CD4-positive, alpha-beta T cell treated with Interleukin-21 for 1 hour (primary cell): ENCODE measurements at places on chromosomes 12 and 14.

GRCh38 chr14:93430315-93431035 is at the start of gene UNC79:
UNC79 (plus strand) TSS chr14:93430939; CDS start chr14:93431030, 91 bp downstream.
- DNase-seq, result no peak

DNA sequence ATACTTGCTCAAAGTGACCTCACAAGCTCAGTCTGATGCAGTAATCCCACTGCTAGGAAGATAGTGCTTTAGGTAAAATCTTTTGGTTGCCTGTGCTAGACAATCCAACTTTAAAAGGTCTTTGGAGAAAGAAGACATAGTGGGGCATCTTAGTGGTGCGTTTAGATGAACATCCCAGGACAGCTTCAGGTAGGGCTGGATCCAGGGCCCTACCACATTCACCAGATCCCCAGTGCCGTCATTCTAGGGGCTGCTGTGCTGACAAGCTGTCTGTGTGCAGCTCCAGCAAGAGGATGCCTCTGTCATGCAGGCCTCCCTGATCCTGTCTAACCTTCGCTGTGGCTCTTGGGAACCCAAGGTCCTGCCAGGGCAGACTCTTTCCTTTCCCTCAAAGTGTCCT is 100.7 kb upstream of the EIF5 start:
- DNase-seq, result no peak

DNA sequence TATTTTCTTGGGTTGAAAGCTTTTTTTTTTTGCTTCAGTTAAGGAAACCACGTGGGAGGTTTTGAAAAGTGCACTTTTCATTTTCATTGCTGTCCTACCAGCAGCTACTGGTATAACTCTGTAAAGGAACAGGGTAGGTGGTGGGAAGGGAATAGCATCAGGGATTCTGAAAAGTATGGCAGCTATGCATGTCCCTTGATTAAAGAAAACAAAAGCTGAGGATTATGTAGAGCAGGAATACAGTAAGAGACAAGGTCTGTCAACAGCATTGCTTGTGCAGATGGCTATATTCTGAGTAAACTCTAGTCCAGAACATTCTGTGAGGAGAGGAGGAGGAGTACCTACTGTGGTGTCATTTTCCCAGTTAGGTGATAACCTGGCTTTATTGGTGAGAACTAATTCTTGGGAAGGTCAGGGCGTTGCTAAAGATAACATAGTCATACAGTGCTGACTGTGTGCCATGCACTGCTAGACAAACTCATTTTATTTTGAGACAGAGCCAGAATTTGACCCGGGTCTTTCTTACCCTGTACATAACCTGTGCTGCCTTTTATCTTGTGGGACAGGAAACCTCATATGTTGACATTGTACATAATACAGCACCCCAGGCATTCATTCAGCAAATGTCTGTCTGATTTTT is 80.3 kb upstream of the TRAF3 start:
- DNase-seq, result no peak

DNA sequence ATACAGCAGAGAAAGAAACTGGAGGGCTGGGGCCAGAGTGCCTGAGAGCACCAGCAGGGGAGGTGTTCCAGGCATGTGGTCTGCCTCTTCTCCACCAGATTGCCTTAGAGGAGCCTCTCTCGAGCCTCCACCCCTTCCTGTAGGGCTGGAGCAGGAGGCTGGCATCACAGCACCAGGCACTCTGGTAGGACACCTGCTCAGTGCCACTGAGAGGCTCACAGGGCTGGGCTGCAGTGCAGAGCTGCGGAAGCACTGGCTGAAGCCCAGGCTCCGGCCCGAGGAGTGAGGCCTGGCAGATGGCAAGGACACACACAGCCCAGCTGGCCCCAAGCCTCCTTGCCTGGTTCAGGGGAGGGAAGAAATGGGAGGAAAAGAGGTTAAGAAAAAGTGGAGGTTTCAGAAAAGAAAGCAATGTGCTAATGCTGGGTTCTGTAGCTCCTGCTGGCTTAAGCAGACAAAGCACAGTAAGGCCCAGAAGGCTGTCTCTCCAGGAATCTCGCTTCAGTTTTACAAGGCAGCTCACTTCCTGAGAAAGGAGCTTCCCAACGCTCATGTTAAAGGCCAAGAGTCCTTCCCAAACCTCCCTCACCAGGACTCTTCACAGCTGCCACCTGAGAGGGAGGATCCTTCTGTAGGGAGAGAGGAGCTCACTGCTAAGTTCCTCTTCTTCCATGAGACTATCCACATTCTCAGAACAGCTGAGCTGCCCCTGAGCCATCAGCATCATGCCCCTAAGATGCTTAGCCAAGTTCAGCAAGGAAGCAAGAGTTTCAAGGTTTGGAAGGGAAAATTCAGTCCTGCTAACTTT is 23.8 kb downstream of the SPTB start:
- no peak for DNase-seq

DNA sequence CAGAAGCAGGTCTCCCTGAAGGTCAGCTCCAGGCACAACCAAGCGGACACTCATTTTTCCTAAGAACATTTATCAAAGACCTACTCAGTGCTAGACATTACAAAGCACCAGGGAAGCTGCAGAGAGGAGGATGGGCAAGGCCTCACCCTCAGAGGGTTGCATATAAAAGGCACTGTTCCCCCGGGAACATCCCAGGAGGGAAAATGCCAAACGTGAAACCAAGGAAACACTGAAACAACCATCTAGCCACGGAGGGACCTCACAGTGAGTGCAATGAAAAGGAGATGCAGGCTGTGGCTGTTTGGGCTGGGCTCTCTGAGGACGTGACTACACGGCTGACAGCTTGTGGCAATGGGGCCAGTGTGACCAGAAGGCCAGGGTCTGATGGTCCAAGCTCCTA is 117.4 kb upstream of the VASH1 start:
- no peak for DNase-seq

GRCh38 chr12:6605421-6606330 is 1.5 kb downstream of the CHD4 start:
- DNase-seq, result peak; percentile 72
